ENCODE measurements at places on chromosomes 3 and 15.

DNA sequence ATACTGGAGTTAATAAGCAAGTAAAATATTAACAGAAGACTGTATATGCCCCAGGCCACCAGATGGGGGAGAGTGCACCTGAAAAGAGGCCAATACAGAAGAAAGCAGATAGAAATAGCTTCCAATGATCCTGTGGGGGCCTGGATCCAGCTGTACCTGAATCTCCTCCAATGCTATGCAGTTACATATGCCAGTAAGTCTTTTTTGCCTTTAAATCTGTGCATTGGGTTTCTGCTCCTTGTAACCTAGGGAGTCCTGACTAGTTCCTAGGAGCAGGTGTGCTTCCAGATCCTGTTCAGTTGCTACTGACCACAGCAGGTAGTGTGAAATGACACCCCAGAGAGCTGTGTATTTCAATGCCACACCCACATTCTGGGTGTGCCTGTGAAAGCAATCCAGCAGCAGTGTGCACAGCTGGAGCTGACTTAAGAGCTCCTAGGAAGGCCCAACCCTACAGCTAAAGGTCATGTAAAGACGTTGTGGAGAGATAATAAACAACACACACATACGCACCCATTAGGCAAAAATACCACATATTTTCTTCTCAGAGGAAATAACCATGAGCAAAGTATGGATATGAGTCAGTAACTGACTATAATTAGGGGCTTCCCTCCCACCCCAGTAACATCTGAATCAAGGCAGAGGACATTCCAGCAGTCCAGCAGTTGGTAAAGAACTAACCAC is 62.2 kb upstream of the AKAP13 start:
- peak; percentile 80 for DNase-seq

DNA sequence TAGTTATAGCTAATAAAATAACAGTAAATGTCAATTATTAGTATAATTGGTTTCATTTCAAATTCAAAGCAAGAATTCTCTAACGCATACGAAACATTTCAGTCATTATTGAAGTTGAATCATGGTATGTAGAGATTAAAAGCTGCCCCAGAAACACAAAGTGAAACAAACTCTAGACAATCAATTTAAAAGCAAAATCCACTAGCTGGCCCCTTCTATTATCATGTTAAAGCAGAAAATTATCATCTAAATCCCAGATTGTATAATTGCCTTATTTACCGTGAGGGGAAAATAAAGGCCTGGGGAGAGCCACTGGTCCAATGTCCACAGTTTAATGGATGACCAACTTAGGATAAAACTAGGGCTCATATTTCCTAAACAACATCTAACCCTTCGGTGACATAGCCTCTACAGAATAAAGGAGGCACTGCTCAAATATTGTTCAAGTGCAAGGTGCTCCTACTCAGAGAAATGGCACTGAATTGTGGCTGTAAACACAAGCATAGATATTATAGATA is 110.9 kb upstream of the THRB start:
- DNase-seq = no peak

- DNase-seq = no peak
Observed at GRCh38 chr3:160134454-160134853, 90.8 kb upstream of the C3orf80 start.

- peak; percentile 55 for DNase-seq
Observed at GRCh38 chr15:50358845-50359244, 3.8 kb upstream of the GABPB1 start.

DNA sequence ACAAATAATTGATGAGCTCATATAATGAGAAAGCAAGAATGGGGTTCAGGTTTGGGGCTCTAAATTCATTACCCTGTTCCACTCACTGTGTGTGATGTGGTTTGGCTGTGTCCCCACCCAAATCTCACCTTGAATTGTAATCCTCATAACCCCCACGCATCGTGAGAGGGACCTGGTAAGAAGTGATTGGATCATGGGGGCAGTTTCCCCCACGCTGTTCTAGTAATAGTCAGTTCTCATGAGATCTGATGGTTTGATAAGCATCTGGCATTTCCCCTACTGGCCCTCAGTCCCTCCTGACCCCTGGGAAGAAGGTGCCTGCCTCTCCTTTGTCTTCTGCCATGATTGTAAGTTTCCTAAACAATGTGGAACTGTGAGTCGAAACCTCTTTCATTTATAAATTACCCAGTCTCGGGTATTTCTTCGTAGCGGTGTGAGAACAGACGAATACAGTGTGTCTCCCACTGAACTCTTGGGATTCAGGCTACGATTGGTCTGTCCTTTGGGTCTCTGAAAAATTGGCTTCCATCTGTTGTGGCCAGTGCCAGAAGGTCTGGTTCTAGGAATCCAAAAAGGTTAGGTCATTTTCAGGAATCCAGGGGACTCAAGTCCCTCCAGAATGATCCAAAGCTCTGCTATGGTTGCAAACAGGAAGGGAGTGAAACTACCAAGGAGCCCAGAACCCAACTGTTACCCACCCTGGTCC is 87.7 kb downstream of the XXYLT1 start:
- DNase-seq = no peak

- DNase-seq = peak; percentile 18
Observed at GRCh38 chr3:194984066-194984465, 286.9 kb downstream of the XXYLT1 start.

DNA sequence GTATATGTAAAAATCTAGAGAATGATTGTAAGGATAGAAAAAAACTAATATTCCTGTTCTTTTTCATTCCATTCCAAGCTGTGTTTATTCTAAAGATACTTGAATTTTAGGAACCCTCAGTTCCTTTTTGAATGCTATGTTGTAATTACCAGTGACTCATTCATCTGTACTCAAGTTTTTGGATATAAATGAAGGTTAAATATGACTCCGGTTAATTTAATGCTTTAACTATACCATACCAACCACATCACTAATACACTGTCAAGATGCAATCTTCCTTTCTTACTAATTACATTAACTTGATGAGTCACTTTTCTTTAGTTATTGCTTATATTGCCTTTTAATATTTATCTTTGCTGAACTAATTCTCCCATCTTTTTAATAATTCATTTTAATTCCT is 68.8 kb upstream of the ZNF148 start:
- DNase-seq = no peak

GRCh38 chr3:12280357-12280806 is 8.5 kb upstream of the PPARG start:
- no peak for DNase-seq

- no peak for DNase-seq
Observed at GRCh38 chr3:148162132-148162531, 535.6 kb upstream of the AGTR1 start.

DNA sequence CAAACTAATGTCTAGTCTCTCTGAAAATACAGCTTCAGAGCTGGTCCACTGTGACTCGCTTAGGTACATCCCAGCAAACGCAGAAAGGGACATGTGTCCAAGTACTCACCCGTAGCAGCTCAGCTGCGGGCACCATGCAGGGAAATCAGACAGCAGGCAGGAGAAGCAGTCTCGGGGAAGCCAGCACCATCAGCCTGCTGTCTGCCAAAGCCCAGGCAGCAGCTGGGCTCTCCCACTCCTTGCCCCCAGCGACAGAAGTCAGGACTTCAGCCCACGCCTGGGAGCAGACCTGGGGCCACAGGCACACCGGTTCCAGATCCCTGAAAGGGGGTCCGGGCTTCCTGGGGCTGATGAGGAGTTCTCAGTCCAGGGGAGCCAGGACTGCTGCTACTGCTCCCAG is 34.9 kb downstream of the SEMA5B start:
- no peak for DNase-seq

GRCh38 chr3:129121016-129121791 is 400 bp downstream of the RAB43 start:
- peak; percentile 72 for DNase-seq

DNA sequence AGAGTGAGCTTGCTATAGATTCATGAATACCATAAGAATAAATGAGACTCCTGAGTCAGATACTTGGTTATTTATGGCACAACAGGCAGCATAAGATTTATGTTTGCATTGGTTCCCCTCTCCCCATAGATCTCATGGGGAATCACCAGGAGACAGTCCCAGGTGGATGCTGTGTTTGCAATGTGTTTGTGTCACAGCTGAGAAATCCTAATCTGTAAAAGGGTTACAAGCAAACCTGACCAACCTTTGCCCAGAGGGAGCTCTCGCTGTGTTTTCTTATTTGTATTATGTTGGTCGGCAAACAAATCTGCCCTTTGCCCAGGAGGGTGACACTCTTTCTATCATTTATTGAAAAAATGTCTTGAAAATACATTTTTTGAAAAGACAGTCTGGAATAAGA is 236.2 kb downstream of the ZPLD1 start:
- no peak for DNase-seq

- peak; percentile 74 for DNase-seq
Observed at GRCh38 chr3:52056521-52056967, at the start of gene DUSP7. Gene DUSP7, minus strand, starts transcription at chr3:52056571. Its CDS starts 205 bp downstream, at chr3:52056366.

DNA sequence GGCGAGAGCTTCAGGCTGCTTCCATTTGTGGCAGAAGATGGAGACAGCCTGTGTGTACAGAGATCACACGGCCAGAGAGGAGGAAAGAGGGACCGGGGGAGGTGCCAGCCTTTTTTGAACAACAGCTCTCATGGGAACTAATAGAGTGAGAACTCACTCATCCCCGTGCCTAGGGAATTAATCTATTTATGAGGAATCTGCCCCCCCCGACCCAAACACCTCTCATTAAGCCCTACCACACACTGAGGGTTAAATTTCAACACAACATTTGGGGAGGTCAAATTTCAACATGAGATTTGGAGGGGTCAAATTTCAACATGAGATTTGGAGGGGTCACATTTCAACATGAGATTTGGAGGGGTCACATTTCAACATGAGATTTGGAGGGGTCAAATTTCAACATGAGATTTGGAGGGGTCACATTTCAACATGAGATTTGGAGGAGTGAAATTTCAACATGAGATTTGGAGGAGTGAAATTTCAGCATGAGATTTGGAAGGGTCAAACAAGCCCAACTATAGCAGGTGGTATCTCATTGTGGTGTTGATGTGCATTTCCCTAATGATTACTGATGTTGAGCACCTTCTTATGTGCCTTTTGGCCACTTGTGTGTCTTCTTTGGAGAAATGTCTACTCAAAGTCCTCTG is 20.6 kb upstream of the RFTN1 start:
- no peak for DNase-seq

- DNase-seq = no peak
Observed at GRCh38 chr3:72818092-72818773, 30.0 kb downstream of the SHQ1 start.

DNA sequence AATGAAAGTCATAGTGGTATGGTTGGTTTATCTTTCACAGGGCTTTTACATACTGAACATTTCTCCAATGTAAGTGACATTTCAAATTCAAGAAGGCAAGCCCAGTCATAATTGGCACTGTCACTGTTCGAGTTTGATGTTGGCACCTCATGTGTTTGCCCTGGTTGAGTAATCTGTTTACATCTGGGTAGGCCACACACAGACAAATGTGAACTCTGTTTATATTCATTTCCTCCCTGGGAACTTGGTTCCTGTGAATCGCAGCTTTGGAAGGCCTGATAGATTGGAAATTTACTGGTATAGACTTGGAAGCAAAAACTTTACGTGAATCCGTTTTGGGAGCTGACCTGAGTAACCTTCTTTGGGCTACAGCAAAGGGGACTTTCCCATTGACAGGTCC is 395.2 kb upstream of the AZI2 start:
- no peak for DNase-seq

DNA sequence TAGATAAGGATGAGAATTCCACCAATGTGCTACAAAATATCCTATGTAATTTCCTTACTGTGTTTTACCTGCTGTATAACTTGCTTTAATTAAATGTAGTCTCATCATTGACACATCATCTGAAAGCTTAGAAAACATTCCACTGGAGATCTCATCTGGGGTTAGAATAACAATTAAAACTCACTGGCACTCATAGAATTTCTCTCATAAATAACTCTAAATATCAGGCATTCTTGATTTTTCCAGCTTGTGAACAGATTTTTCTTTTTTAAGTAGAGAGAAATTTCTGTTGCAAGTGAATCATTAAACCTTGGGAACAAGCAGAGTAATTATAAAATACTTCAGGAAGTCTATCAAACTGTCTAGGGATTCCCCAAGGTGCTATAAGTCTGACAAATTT is 843.8 kb downstream of the NAALADL2 start:
- DNase-seq = no peak

- no peak for DNase-seq
Observed at GRCh38 chr3:189712906-189713483, 81.8 kb downstream of the TP63 start.

DNA sequence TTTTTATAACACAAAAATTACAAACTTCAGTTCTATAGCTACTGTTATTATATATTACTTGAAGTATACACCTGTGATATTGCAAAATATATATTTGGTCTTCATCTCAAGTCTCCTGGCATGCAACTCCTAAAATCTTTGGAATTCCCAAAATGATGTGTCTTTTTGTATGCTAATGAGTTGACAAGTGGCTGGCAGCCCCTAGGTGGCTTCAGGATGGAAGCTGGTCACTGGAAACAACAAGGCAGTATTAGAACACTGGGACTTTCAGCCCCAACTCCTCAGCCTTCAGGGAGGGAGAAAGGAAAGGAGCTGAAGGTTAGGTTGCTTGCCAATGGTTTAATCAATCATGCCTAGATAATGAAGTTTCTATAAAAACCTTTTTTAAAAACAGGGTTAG is 112.0 kb downstream of the SCAPER start:
- no peak for DNase-seq

DNA sequence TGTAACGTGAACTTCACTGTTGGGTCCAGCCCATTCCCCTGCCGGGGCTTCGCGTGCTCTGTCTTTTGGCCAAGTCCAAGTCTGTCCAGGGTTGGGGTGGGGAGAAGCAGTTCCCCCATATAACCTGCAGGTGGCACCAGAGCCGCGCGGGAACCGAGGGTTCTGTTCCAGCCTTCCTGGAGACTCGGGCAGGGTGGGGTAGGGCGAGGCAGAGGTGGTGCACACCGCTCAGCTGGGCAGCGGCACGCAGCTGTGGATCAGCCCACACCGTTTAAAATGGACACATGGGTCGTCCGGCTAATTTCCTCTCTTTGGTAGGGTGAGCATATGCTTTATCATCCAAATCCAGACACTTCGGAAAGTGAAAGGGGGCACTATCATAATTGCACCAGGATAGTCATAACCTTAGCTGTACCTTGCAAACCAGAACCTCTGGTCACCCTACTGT is 118.1 kb downstream of the TBC1D2B start:
- DNase-seq = peak; percentile 86

- DNase-seq = no peak
Observed at GRCh38 chr3:51393564-51393963, 2.5 kb downstream of the RBM15B start.

DNA sequence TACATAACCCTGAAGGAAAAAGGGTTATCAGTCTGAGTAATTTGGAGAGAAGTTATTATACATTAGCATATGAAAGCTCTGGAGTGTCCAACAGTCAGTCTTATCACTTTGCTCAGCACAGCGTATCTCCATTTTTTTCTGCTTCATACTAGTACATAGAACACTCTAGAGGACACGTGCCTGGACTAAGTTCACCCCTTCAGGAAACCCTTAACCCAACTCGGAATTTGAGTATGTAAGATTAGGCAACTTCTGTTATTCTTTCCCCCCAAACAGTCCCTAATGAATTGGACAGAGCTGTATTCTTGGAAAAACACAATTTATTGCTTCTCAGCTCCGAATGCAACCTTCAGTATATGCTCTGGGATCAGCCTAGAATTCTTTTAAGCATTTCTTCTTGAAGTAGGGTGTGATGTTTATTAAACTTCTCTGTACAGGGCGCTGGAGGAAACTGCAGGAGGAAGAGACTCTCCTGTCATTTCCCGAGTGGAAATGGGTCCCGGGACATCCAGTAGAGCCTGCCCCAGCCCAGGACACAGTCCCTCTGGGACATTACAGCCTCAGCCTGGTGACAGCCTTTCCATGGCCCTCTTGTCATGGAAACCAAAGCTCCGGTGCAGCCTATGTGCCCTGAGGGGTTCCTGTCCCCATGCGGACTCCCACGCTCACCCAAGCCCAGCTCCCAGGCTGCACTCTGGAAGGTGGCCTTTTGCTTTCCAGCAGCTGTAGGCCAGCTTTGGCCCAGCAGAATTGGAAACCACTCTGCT is 37.3 kb upstream of the CMTM8 start:
- no peak for DNase-seq

All from activated CD8-positive, alpha-beta memory T cell treated with anti-CD3 and anti-CD28 coated beads, Interleukin-2, amount 10 ng/mL, durations not matched to agents 7 days and 5 days (primary cell).